ENCODE measurements at places on chromosomes 16 and 17.

GRCh38 chr17:78299049-78299448 is 60.8 kb downstream of the SOCS3 start:
- no peak for DNase-seq

- no peak for DNase-seq
Observed at GRCh38 chr17:78127888-78128550, 536 bp downstream of the TMC6 start.

- no peak for DNase-seq
Observed at GRCh38 chr17:71511266-71511995, 609.4 kb upstream of the SOX9 start.

- no peak for DNase-seq
Observed at GRCh38 chr16:8168016-8168415, 422.3 kb downstream of the TMEM114 start.

DNA sequence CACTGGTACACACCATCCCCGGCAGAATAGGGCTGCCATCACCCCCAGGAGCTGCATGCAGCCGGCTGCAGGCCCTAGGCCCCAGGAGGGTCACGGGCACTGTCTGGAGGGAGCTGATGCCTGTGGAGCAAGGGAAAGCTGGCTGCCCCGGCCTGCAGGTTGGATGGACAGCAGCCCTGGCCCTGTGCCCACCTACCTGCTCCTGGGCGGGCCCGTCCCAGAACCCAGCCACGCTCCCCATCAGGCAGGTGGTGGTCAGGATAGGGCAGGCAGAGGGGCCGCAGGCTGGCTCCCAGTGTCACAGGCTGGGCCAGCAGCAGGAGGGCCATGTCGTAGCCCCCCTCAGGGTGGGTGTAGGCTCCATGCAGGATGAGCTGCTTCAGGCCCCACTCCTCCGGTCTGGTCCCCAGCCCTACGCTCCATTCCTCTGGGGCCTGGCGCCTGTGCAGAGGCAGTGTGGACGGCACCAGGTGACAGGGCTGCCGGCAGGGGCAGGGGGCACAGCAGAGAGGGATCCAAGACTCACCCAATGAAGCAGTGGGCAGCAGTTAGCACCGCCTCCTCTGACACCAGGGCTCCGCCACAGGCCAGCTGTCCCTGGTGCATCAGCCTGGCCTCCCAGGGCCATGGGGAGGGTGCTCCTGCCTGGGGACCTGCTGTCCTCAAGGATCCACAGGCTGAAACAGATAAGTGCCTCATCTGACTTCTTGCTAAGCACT is 4.0 kb downstream of the PRSS53 start:
- DNase-seq = no peak

DNA sequence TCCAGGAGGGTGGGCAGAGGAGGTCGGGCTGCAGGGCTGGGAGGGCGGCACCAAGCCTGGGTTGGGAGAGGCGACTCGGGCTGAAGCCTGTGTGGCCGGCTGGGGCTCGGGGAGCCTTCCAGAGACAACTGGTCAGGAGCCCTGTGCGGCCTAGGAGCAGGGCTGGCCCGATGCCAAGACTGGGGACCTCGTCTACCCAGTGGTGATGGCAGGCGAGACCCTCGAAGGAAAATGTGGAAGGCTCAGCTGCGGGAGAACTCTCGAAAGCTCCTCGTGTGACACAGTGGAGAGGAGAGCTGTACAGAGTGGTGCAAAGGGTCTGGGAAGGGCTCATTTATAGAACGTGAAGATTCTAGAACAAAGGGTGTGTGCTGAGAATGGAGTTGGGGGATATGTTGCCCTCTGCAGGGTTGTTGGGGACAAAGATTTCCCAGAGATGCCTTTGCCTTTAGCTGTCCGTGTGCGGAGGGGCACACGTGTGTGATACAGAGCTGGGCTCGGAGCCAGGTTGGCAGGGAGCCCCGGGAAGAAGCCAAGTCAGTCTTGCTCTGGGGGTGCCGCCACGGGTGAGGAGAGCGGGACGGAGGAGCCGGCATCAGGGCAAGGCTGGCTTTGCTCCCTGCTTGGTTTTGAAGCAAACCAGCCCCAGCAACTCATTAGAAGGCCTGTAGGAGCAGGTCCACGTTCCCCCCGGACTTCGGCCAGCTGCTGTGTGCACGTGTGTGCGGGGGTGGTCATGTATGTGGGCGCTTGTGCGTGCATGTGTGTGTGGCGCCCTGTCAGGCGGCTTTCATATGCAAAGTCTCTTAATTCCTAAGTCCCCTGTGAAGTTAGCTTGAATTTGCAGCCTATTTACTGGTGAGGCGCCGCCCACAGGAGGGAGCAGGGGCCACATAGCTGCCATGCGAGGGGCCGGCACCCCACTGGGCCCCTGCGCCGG is 132.4 kb upstream of the CHMP6 start:
- DNase-seq = no peak

GRCh38 chr16:81520560-81521135 is 76.0 kb downstream of the CMIP start:
- no peak for DNase-seq

- no peak for DNase-seq
Observed at GRCh38 chr16:85662482-85662812, 26.3 kb downstream of the GINS2 start.

GRCh38 chr16:85566561-85567100 is 46.5 kb upstream of the GSE1 start:
- no peak for DNase-seq

DNA sequence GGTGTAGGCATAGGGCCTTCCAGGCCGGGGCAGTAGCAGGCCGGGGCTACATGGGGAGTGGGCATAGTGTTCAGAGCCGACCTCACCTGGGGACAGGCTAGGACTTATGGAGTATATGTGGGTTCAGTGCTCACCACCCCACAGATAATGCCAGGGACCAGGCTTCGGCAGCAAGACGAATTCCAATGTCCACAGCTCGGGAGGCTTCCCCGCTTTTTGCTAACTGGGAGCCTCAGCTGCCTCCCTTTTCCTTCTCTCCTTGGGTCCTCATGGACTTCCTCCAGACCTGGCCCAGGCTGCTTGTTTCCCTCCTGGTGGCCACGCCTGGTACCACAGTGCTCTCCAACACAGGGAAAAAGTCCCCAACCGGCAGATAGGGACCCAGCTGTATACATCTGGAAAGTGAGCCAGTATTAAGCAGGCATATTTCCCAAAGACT is 20.1 kb upstream of the SLC46A1 start:
- DNase-seq = no peak

DNA sequence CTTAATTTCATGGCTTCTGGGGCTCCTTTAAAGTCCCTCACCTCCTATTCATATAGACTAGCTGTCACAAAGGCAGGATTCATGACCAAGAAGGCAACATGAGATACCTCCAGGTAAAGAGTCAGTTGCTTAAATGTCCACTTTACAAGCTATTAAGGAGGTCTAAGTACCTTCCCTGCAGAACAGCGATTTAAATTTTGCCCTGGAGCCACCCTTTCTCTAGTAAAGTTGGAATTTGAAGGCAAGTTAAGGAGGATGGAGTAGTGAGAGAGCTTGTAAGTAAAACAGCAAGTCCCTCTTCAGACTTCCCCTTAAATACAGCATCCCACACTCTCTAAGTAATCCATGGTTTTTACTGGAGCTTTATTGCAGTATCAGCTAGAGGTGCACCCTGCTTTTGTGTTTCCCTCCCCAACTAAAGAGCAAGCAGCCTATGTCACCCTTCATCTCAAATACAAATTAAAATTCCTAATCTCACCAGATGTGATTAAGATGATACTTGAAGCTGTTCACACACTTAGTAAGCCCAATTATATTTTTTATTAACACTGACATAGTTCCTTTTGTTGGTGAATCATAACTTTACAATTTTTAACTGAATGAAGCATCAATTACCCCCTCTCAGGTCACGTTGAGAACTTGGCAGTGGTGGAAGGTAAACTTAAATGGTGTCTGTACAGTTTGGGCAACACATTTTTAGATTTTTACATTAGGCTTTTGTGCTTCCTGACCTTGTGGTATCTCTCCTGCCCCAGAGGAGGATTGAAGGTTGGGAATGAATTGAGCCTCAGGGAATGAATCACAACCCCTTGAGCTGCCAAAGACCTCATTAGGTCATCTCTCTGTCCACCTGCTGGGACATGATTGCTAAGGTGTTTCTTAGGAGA is 108.9 kb downstream of the TANGO6 start:
- DNase-seq = no peak

DNA sequence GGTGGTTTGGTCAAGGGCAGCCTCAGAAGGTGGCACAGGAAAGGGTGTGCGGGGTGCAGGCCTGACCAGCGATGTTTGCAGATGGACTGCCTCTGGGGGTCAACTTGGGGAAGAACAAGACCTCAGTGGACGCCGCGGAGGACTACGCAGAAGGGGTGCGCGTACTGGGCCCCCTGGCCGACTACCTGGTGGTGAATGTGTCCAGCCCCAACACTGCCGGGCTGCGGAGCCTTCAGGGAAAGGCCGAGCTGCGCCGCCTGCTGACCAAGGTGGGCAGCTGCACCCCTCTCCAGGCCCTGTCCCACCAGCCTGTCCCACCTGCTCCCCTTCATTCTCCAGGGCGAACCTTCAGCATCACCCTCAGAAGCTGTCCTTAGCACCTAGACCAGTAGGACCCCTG is 12.5 kb downstream of the DHODH start:
- no peak for DNase-seq
